Skin of body (tissue), 3 donors: ENCODE measurements at places on chromosomes 3 and 15.

DNA sequence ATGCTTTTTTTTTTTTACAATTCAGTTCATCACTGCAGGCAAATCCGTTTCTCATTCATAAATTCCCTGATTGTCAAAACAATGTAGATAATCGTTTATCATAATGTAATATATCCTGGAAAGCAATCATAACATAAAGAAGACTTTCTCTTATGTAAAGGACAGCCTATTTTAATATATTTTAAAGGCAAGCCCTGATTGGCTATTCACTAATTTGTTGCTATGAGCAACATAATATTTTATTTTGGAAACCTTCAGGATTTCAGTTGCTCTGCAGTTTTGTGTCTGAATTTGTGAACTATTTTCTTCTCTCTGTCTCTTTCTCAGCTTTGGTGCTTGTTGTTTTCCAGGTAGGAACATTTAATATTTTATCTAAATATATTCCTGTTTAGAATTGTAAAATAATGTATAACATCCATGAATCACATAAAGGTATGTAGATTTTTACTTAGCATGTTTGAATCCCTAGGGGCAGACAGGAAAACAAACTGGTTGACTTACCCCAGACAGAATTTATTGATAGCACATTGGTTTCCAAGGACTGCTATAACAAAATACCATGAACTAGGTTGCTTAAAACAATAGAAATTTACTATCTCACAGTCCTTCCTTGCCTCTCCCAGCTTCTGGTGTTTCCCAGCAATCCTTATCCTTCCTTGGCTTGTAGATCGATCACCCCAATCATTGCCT lies 253.5 kb downstream of the CDIN1 start:
- DNase-seq = no peak

GRCh38 chr3:194617143-194617671 lies 16.0 kb downstream of the TMEM44 start:
- no peak for DNase-seq

DNA sequence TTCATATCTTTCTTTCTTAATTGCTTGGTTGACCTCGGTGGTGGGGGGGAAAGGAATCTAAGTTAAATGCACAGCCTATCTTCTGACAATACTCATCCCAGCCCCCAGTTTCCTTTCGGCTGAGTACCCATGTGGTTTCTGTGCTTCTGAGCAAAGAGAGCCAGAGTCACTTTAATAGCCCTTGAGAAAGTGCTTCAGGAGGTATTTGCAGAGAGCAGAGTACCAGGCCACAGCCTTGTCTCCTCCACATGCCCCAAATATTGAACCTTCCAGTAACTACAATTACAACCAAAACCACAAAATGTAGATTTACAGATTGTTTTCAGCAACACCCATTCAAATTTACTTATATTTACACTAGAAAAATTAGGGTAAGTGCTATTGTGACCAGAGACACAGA lies 647.4 kb downstream of the NR2F2 start:
- no peak for DNase-seq

DNA sequence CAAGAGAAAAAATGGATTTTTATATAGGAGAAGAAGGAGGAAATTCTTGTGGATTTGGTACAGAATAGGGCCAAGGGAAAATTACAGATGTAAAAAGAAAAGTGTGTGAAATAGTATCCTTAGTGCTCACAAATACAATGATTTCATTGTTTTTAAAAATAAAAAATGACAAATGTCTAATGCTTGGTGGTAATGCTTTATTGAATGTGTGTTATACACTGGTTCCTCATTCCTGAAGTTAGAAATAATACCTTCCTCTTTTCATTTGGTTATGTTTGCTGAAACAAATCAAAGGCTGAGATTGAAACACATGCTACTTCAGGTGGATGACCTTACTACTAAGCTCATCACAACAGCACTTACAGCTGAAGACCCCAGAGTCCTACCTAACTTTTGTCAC lies 37.7 kb upstream of the CCR2 start:
- DNase-seq = no peak

DNA sequence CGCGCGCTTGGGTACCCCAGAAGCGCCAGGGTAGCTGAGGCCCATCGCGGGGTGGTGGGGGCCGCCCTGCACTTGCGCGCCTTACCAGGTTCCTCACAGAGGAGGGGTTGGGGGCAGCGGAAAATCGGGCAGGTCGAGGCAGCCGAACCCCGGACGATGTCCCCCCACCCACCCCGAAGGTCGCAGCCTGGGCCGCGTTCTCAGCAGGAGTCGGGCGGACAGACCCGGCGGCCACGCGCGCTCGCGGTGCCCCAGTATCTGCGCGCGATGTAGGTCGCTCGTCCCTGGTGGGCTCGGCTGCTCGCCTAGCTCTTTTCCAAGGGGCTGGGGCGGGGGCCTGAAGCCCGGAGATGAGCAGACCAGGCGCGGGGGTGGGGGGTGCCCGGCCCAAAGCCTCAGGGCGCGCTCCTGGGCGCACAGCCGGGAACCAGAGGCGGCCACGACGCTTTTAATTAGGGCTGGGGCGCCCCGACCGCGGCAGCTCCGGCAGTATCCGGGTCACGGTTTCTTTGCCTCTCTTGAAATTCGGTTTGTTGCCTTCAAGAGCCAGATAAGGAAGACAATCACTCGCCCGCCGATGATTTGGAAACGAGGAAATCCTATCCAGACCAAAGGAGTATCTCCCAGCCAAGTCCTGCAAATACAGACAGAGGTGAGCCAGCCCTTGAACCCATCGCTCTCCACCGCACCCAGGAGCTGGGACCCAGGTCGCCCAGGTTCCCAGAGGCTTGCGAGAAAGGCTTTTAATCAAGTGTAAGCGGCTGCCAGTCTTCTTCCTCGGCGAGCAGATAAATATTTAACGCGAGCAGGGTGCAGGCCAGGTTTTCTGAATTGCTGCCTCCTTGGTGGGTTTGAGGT lies 4.6 kb downstream of the SKOR1 start:
- no peak for DNase-seq

- DNase-seq = no peak
Measured at GRCh38 chr3:13027154-13027553, 46.1 kb downstream of the IQSEC1 start.
